ENCODE measurements at places on chromosomes 4 and X.

- no peak for DNase-seq
Measured at GRCh38 chrX:9662148-9662547, 103.5 kb downstream of the GPR143 start.

- DNase-seq, result no peak
Measured at GRCh38 chrX:67207912-67208311, 335.9 kb upstream of the AR start.

- DNase-seq, result no peak
Measured at GRCh38 chrX:46376246-46376885, 168.9 kb downstream of the ZNF674 start.

- DNase-seq, result no peak
Measured at GRCh38 chr4:174274436-174274835, 9.0 kb downstream of the FBXO8 start.

GRCh38 chr4:146359771-146360170 is 145.4 kb downstream of the REELD1 start:
- DNase-seq, result no peak

DNA sequence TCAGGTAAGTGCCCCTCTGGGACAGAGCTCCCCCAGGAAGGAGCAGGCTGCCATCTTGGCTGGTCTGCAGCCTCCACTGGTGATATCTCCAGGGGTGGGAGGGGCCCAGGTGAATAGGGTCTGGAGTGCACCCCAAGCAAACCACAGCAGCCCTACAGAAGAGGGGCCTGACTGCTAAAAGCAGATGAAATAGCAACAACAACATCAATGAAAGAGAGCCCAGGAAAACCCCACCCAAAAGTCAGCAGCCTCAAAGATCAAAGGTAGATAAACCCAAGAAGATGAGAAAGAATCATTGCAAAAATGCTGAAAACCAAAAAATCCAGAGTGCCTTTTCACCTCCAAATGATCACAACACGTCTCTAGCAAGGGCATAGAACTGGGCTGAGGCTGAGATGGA is 92.5 kb upstream of the PAGE3 start:
- no peak for DNase-seq

GRCh38 chr4:69877453-69877852 is 17.5 kb upstream of the SULT1E1 start:
- no peak for DNase-seq

GRCh38 chrX:16966752-16967448 is 20.4 kb downstream of the REPS2 start:
- no peak for DNase-seq

GRCh38 chrX:11329021-11329420 is 35.8 kb downstream of the AMELX start:
- DNase-seq, result no peak

DNA sequence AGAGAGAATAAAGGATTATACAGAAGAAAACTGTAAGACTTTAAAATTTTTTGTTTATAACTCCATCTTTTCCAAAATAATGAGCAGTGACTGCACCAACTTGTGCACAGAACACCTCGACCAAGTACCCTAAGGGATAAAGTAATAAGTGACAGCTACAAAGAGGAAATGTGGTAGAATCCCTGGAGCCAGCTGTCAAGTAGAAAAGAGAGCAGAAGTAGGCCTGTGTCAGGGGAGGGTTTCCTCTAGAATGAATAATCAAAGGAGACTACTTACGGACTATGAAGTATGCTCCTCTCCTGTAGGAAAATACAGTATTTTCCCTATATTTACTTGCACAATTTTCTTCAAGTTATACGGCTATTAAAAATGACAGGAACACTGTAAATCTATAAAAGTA is 1.2 kb downstream of the EIF1AX start:
- no peak for DNase-seq

GRCh38 chr4:2649604-2650114 is 106.5 kb downstream of the TNIP2 start:
- DNase-seq, result no peak

- no peak for DNase-seq
Measured at GRCh38 chr4:184861047-184861446, 35.3 kb upstream of the ACSL1 start.

- DNase-seq, result no peak
Measured at GRCh38 chr4:4364486-4365208, 22.3 kb upstream of the NSG1 start.

GRCh38 chr4:158590824-158591223 is 69.1 kb downstream of the RXFP1 start:
- DNase-seq, result no peak

- DNase-seq, result no peak
Measured at GRCh38 chrX:148412006-148412405, 88.4 kb upstream of the AFF2 start.

GRCh38 chrX:153969904-153970356 is 1.7 kb downstream of the HCFC1 start:
- no peak for DNase-seq
